ENCODE measurements at places on chromosomes 3 and 15. TPM values are rescaled to one million over a fixed set of nuclear protein-coding genes. Genes with fewer than 3 reads are reported as not detected.

DNA sequence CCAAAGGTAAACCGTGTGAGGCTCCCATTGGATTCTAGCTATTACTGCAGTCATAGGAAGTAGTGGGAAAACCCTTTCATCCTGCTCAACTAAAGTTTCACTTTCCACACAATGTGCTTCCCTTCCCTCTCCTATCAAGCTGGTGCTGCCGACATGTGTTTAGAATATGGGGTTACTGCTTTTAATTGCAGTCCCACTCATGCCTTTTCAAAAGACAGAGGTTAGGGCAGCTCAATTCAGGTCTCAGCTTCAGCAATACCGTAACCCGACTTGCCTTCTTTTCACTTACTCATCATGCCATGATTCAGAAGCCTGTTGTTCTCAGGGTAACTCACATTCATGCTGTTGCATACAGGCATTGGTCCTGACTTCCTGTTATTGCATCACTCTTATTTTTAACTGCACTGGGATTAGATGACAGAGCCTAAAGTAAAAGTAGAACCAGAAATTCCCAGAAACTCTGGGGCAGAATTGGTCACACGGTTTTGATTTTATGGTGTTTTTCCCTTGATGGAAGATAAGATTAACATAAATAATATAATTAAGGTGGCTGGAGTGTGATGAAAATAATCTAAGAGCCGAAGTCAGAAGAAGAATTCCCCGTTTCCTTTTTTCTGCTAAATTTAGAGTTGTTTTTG is 45.7 kb downstream of the C2CD4B start:
- peak; percentile 93 for DNase-seq

- DNase-seq, result no peak
Measured at GRCh38 chr3:101970905-101971304, 121.6 kb downstream of the NFKBIZ start.

DNA sequence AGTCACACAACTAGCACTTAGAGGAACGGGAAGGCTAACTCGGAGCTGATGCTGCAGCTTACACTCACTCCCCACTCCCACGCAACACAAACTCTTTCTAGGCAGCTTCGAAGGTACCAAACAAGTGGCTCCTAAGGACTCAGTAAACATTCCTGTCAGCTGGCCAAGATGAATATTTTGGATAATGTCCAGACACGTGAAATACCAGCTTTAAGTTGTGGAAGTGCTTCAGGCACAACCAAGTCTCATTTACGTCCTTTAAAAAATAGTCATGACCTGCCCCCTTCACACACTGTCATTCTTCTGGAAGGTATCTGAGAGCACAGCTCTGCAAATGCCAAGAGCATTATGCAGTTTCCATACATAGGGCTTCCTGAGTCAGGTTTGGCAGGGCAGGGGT is 1005.9 kb upstream of the CFAP20DC start:
- no peak for DNase-seq

GRCh38 chr3:47227678-47228077 is 54.9 kb downstream of the KIF9 start:
- DNase-seq, result no peak

DNA sequence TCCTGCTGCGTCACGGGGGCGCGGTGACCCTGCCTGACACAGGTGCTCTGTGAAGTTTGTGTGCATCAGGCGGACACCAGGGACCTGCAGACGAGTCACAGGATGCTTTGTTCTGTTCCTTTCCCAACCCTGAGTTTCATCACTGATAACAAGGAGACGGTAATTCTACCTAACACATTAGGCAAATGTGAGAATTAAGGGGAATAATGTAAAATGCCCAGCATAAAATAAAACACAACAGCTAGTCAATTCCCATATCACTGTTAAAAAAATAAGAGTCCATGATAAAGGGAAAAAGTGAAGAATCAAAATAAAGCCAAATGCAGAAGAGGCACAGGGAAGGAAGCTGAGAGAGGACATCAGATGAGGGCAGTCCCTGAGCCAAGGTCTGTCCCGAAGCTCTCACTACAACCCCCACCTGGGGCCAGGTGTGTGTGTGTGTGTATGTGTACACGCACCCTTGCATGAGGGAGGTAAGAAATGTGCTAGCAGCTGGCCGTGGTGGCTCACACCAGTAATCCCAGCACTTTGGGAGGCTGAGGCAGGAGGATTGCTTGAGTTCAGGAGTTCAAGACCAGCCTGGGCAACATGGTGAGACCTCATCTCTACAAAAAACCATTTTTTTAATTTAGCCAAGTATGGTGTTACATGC is 27.5 kb downstream of the PLA2G4D start:
- no peak for DNase-seq

DNA sequence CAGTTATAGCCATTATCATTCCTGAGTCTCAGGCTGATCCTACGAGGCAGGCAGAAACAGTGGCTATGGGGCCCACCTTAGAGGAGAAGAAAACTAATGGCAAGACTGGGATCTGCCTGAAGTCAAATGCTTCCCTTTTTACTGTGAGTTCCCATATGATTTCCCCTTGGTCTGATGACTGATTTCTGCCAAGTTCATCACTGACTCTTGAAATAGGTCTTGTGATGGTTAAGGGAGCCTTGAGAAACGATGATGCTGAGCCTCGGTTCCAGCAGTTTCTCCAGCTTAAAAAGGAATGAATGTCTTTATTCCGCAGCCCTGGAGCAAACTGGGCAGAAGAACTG is 29.4 kb upstream of the LDHAL6B start:
- DNase-seq, result no peak

DNA sequence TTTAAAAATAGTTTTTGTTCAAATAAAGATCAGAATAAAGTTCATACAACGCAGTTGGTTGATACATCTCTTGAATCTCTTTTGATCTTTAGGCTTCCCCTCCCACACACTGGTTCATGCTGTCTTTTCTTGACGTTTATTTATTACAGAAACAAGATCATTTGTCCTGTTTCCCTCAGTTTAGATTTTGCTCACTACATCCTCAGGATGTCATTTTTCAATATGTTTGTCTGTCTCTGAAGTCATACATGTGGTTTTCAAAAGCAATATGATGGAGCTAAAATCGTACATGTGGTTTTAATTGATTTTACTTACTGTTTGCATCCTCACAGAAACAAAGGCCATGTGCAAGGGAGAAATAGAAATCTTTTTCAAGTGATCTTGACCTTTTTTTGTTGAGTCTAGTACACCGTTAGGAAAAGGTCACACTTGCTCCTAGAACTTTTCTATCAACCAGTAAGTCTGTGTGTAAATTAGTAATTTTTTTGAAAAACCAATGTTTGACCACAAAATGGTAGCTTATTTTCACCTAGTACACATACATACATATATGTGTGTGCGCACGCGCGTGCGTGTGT is 63.7 kb upstream of the SENP5 start:
- DNase-seq, result no peak

DNA sequence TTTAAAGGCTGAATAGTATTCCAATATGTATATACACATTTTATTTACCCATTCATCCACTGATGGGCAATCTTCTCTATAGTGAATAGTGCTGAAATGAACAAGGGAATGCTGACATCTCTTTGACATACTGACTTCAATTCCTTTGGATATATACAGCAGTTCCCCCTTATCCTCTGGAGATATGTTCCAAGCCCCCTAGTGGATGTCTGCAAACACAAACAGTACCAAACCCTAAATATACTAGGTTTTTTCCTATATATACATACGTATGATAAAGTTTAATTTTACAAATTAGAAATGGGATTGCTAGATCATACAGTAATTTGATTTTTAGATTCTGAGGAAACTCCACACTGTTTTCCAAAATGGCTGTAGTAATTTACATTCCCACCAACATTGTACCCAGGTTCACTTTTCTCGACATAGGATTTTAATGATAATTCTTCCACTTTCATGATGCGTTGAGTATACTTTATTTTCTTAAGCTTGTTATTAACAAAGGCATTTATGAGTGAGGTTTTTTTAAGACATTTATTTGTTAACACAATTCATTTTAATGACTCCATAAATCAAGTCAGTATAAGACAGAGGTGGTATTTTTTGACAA is 38.2 kb downstream of the VPS13C start:
- no peak for DNase-seq

GRCh38 chr3:66370179-66370578 is 130.6 kb downstream of the LRIG1 start:
- no peak for DNase-seq

DNA sequence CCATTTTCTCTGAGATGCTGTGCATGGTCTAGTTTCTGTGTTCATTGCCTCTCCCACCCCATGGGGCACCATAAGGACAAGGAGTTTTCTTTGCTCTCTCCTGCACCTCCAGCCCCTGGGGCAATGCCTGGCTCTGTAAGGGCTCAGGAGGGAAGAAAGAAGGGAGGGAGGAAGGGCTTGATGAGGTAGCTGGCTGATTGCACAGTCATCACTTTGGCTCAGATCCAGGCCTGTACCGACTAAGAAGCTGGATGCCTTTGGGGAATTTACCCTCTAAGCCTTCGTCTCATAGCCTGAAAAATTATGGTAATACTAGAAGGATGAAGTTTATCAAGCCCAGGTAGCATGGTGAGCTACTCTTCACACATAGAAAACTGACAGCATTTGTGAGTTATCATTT is 382.9 kb downstream of the GABRG3 start:
- DNase-seq, result peak; percentile 38

GRCh38 chr15:68599560-68600071 is 20.8 kb downstream of the CORO2B start:
- DNase-seq, result no peak

- no peak for DNase-seq
Measured at GRCh38 chr3:126205717-126206655, 25.6 kb upstream of the ALDH1L1 start.

LTF gene
- total RNA-seq, result not detected

FRMD5 gene
- total RNA-seq, result 9.9 TPM

TEX9 gene
- total RNA-seq, result 8.8 TPM

ZIC1 gene
- total RNA-seq, result not detected

SLC12A1 gene
- total RNA-seq, result not detected

APBA2 gene
- total RNA-seq, result 51.4 TPM

P2RY14 gene
- not detected for total RNA-seq

ZMYND10 gene
- total RNA-seq, result 1.7 TPM

Data from kidney epithelial cell (primary cell).